ENCODE measurements at places on chromosomes 12 and 14. TPM values are rescaled to one million over a fixed set of nuclear protein-coding genes. Genes with fewer than 3 reads are reported as not detected.

GRCh38 chr12:32983968-32984367 lies 87.4 kb upstream of the PKP2 start:
- DNase-seq = no peak

DNA sequence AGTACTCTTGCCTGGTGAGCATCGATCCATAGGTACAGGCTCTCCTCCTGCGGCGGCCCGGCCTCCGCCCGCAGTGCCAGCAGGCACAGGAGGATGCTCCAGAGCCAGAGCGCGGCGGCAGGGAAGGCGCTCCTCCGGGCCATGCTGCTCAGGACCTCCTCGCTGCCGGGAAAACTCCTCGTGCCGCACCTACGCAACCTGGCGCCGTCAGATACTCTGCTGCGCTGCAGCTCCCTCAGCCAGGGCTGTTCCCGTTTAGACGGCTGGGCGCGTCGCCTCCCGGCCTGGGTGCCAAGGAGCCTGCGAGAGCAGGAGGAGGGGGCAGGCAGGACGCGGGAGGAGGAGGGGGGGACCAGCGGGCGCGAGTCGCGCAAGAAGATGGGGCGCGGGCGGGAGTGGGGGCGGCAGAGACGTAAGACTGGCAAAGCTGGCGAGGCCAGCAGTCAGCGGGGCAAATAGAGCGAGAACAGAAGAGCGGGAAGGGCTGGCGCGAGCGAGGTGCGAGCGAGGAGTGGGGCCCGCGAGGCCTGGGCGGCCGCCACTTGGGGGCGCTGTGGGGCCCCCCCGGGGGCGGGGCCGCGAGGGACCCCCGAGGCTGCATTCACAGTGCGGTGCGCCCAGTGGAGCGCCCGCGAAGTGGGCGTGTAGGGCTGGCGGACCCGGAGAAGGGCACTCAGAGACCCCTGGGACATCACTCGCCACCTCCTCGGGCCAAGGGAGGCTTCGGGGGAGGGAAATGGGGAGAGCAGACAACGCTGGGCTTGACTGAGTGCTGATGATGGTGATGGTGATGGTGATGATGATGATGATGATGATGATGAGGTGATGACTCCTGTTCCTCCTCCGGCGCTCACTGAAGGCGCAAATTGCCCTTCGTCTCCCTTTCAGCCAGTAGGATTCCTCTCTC lies at the start of gene WIF1:
Gene WIF1 (minus strand): TSS at position 257 of the 907 bp plus-strand sequence. CDS start 114 bp downstream, at position 143.
- DNase-seq = peak; percentile 46

- no peak for DNase-seq
Measured at GRCh38 chr12:77760271-77761025, 70.2 kb upstream of the NAV3 start.

DNA sequence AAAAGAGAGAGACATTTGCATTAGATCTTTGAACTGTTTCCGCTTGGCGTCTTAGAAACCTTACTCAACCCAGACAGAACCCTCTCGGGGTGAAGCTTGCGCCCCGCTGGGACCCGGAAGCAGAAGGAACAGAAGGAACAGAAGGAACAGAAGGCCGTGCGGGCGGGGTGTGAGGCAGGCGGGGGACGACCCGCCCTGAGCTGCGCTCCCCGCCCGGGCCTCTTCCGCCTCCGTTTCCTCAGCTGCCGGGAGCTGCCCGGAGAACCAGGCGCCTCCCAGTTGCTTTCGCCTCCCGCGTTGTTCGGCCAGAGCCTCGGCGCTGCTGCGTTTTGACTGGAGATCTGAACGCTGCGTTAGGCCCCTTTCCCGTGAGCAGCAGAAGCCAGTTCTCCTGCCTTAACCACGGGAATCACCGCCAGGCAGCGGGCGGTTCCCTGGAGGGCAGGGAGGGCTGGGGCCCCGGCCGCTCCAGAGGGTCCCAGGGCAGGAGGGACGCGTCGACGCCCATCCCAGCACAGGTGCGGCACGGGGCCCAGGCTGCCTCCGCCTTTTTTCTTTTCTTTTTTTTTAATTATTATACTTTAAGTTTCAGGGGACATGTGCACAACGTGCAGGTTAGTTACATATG lies 19.3 kb upstream of the MMP17 start:
- DNase-seq = no peak

- DNase-seq = no peak
Measured at GRCh38 chr14:58961045-58961731, 227.3 kb upstream of the DAAM1 start.

- DNase-seq = peak; percentile 30
Measured at GRCh38 chr14:55430024-55430690, 10.3 kb downstream of the TBPL2 start.

- no peak for DNase-seq
Measured at GRCh38 chr12:87513536-87514280, 515.5 kb downstream of the C12orf50 start.

DNA sequence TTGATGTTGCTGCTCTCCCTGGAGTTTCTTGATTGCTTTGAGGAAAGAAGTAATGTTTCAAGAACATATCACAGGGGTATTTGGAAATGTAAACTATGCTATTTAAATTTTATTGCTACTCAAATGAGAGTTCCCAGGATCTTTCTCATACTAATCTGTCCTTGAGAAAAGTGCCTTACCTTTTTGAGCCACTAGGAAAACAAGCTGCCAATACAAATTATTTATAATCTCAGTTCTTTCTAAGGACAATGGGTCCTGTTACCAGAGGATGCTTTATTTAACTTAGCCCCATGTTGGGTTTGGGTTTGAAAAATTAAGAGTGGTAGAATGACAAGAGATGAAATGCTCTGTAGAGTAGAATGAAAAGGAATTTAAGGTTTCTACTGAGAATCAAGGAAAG lies 258.2 kb upstream of the PRKD1 start:
- DNase-seq = no peak

- peak; percentile 50 for DNase-seq
Measured at GRCh38 chr12:109134186-109134917, 18.0 kb downstream of the ACACB start.

GRCh38 chr14:75281654-75282019 lies 3.0 kb downstream of the FOS start:
- no peak for DNase-seq

DNA sequence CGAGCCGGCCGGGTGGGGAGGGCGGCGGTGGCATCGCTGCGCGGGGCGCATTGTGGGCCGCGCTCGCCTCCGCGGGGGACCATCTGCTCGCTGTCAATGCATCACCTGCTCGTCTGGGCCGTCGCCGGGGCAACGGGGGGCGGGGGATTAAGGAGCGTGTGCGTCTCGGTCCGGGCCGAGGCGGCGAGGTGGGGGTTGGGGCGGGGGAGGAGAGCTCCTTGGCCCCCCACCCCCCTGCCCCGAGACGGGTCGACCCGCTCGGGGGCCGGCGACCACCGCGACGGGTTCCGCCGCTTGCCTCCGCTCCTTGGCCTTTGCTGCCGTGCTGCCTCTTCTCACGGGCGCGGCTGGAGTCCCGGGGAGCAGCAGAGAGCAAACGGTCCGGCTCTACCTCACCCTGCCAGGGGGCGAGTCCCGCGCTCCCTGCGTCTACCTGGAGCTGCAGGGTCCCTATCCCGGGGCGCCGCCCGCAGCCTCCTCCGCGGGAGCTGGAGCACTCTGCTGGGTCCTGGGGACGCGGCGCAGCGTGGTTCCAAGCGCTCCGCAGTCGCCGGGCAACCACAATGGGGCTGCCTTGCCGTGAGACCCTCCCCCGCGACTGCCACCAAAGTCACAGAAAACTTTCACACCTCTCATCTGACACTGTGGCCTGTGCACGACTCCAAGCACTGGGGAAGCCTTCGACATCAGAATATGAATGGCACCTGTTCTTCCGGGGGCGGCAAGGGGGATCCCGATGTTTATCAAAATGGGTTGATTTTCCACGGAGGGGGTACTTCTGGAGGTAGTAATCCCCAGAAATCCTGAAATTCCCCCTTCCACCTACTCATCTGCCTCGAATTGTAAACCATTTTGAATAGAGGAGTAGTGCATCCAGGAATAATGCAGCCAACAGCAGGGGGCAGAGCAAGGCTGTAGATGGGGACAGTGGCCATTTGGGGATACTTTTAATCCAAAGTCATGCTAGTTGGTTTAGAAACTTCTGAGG lies at the start of gene C12orf42:
Gene C12orf42 (minus strand): TSS at position 500 of the 988 bp plus-strand sequence. CDS start 17,542 bp downstream, outside the sequence.
- no peak for DNase-seq

DNA sequence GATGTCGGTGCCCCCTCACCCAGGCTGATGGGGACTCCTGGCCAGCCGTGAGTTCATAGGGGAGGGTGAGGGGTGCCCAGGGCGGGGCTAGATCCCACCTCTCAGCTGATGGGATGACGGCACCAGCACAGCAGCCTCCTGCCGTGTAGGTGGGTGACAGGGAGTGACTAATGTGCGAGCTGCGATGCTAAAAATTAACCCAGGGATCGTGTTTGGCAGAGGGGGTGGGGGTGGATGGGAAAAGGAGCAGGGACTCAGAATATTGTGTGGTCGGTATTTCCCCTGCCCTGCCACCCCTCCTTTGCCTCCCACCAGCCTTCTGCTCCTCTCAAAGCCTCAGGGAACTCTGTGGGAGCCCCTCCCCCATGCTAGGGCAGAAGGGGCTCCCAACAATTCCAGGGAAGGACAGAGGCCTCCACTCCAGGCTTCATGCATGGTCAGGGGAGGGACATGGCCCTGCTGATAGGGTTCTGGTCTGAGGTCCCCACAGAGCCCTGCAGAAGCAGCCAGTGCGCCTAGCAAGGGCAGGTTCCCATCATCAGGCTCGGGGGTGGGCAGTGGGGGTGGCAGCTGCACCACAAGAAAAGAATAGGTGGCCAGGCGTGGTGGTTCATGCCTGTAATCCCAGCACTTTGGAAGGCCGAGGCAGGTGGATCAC lies 12.5 kb downstream of the TAMALIN start:
- no peak for DNase-seq

- DNase-seq = no peak
Measured at GRCh38 chr12:116710370-116711150, 27.3 kb downstream of the SPRING1 start.

DNA sequence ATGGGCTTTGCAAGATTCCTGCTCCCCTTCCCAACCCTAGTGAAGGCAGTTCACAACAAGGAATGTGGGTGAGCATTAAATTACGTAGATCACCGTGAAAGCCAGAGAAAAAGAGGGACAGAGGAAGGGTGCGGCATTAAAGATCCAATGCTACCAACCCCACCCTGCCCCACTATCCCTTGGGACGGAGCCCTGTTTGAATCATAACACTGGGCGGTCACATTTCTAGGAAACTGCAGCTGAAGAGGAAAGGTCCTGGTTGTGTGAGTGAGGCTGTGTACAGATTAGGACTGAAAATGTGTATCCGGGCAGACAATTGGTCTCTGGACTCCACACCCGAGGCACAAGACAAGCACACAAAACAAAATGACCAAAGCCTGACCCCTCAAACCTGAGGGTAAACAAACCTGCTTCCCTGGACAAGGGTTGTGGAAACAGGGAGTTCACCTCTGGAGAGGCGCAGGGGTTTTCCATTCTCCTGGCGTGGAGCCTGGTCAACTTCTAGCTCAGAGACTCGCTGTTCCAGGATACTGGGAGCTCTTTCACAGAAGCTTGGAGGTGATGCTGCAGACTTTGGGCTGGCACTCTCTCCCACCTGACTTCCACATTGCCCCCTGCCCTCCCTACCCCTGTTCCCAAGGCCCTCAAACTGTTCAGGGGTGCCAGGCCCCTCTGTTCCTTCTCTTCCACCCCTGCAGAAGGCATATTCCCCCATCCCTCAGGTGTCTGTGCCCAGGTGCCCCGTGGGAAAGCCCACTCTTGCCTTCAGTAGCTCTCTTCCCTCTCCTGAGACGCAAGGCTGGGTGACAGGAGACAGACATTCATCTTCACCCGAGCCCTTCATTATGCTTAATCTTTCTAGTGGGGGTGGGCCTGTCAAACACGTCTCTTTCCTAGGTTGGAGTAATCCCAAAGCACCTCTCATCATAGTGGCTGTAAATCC lies 16.5 kb downstream of the NINJ2 start:
- no peak for DNase-seq

DNA sequence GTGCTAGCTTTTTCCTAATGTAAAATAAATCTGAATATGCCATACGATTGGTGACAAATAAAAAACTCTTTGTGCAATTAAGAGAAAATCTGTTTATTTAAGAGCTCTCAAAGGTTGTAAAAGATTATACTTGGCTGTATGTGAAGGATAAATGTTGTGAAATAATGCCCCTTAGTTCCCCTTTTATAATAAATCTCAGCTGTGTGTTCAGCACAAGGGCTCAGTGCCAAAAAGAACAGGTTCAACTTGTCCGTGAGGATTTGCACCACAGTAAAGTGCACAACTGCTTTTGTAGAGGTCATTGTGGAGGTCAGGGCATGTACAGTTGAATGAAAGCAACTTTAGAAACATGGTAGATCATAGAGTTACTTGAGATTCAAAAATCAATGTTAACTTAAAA lies 118.6 kb downstream of the TRMT5 start:
- peak; percentile 67 for DNase-seq

DNA sequence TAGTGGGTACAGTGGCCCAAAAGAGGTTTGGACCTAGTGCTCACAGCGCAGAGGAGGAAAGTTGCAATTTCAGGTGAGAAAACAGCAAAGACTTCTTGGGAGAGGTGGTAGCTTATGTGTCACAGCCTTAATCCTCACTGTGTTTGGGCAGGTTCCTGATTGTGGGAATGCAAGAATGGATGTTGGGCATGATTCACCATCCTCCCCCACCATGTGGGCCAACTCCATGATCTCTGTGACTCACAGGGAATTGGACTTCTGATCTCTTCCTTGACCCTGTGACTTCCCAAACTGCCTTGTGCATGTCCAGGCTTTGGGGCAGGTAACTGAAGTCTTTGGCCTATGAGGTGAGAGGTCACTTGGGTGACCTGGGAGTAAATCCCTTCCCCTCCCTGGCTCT lies 1.8 kb upstream of the CHST11 start:
- DNase-seq = no peak

- DNase-seq = no peak
Measured at GRCh38 chr14:70896981-70897380, 10.3 kb upstream of the PCNX1 start.

DNA sequence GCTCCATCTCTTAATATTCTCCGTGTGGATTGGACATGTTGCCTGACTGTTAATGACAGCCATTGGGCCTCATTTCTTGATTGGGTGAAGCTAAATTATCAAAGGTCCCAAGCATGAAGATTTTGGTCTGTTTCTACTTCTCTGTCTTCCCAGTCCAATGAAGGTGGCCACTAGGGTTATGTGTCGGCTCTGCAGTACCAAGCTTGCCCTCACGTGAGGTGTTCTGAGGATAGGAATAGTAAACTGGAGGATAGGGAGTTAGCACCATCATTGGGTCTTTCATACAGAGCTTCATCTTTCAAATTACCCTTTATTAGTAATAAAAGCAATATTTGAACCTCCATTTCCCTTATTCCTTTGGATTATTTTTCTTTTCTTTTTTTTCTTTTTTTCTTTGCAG lies 21.9 kb upstream of the BICD1 start:
- no peak for DNase-seq

DNA sequence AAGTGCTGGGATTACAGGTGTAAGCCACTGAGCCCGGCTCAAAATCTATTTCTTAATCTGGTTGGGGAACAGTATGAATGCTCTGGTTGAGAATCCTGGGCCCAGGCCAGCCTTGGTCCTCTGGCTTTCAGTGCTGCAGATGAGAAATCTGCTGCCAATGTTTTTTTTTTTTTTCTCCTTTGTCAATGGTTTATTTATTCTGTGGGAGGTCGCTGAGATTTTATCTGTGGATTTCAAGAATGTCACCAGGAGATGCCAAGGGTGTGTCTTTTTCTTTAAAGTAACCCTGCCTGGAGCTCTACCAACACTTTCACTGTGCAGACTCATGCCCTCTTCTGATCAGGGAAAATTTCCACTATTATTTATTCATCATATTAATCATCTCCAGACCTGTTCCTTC lies 3.6 kb downstream of the SLC25A29 start:
- DNase-seq = no peak

Gene GLRX5
- total RNA-seq = 33.1 TPM

Gene PITPNM2
- 22.4 TPM for total RNA-seq

Gene DBX2
- not detected for total RNA-seq

Gene SCN8A
- total RNA-seq = not detected

Gene PRPF39
- total RNA-seq = 46.6 TPM

Gene HOXC12
- total RNA-seq = not detected

Gene STXBP6
- 57.4 TPM for total RNA-seq

Gene RIPK3
- 57.9 TPM for total RNA-seq

Gene DPPA3
- total RNA-seq = not detected

Measured in Peyer's patch (tissue), 4 donors.